ENCODE measurements at places on chromosomes 7 and 10.

DNA sequence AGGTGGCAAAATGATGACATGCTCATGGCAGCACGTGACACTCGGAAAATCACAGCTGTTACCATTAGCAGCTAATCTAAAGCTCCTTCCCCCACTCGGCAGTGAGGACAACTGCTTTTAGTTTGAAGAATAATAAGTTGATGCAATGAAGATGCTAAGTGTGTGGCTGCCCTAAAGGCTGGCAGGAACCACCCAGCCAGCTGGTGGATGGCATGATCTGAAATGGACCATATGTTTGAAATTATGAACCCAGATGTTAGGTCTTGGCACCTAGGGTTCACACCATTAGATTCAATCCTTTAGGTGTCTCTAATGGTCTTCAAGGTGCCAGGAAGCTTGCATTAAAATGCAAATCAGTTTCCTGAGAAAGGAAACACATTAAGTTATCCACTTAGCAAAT is 230.1 kb downstream of the WDR11 start:
- DNase-seq, result no peak

- DNase-seq, result no peak
Measured at GRCh38 chr10:34116220-34116641, 698.9 kb downstream of the PARD3 start.

GRCh38 chr7:25615003-25615402 is 386.7 kb upstream of the NPVF start:
- no peak for DNase-seq

DNA sequence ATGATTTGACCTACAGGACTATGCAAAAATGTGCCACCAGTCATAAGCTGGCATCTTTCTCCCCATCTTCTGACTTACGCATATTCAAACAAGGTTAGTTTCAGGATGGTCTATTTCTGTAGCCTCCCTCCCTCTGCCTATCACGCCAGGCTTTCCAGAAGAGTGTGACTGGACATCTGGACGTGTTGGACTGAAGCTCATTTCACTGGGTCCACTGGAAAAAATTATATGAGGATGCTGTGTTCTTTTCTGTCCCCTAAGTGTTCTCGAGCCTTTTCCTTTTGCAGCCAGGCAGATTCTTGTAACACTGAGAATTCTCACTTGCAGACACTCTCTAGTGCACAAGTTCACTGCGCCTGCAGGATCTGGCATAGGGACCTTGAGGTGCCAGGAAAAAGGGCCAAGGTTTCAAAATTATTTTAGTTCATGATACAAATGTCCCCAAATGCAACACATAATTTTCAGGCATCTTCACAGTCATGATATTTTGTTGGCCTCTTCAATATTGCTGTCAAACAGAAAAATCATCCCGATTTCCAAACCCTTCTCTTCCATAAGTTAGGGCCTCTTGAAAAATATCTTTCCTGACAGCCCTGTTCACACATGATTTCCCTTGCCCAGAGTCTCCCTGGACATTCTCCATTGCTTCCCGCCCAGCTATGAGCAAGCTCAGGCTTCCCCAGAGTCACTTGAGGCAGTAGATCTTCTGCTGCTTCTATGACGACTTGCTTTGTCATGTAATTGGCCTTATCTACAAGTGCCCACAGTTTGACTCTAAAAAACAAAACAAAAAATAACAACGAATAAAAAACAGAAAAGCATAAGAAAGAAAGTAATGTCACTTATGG is 170.4 kb downstream of the BMPER start:
- DNase-seq, result no peak

- no peak for DNase-seq
Measured at GRCh38 chr10:79066411-79067240, 2.1 kb upstream of the ZMIZ1 start.

Data from stimulated activated CD8-positive, alpha-beta memory T cell treated with anti-CD3 and anti-CD28 coated beads, Interleukin-12 subunit alpha, Interleukin-12 subunit beta, amount 100 ng/mL, for 4 hours (primary cell).